Caco-2 (cell line): ENCODE measurements at places on chromosomes 16 and 17. TPM values are rescaled to one million over a fixed set of nuclear protein-coding genes. Genes with fewer than 3 reads are reported as not detected.

DNA sequence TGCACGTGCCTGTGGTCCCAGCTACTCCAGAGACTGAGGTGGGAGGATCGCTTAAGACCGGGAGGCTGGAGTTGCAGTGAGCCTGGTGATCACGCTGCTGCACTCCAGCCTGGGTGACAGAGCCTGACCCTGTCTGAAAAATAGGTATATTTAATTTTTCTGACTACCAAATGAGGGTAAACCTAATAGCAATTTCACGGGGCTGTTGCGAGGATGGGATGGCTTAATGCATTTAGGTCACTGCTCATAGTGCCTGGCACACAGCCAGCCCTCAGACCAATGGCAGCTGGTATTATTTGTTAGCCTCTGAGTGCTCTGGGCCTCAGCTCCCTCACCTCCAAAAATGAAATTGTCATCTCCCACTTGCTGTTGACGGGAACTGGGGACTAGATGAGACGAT lies 5.9 kb upstream of the CDIP1 start:
- H3K4me1 ChIP-seq, result no peaks in the 10 kb centered on the region
- H3K27ac ChIP-seq, result no peak overlapping the region
- DNase-seq, result no peak
- H3K27me3 ChIP-seq, result no peaks in the 10 kb centered on the region

DNA sequence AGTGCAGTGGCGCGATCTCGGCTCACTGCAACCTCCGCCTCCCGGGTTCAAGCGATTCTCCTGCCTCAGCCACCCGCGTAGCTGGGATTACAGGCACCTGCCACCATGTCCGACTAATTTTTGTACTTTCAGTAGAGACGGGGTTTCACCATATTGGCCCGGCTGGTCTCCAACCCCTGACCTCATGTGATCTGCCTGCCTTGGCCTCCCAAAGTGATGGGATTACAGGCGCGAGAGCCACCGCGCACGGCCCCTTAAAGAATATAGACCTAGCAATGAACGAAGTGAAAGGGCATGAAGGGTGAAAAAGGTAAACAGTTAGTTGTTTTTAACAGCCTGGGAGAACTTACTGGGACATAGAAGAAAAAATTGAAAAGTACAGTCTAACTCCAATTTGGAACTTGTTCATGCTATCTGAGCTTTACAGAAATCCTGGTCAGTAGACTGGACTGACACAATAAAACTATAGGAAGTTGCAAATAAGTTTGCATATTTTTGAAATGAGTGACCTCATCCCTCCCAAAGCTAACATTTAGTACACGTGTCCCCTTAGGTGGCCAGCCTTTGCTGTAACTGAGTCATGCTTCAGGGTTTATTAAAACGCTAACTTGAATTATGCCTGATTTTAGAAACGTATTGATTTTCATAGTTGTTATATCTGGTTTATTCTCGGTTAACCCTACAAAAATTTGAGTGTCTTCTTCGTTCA lies 1.8 kb downstream of the COG1 start:
- peaks cover 7% of the 10 kb centered on the region for H3K36me3 ChIP-seq
- no peak overlapping the region for H3K27ac ChIP-seq
- DNase-seq, result no peak
- no peaks in the 10 kb centered on the region; the same call in 1 of the 2 replicates for H3K4me1 ChIP-seq
- no peaks in the 10 kb centered on the region for H3K27me3 ChIP-seq

CD300E gene
- not detected in 2 replicates for total RNA-seq

GRCh38 chr16:69935278-69935711 lies 15.8 kb upstream of the CLEC18A start:
- no peak overlapping the region for H3K4me3 ChIP-seq
- H3K36me3 ChIP-seq, result peaks cover 3% of the 10 kb centered on the region
- no peaks in the 10 kb centered on the region for H3K4me1 ChIP-seq
- no peaks in the 10 kb centered on the region for H3K27me3 ChIP-seq

- peaks cover 22% of the 10 kb centered on the region for H3K4me1 ChIP-seq
- no peak overlapping the region for H3K4me3 ChIP-seq
- H3K27ac ChIP-seq, result no peak overlapping the region
- H3K27me3 ChIP-seq, result no peaks in the 10 kb centered on the region
- H3K36me3 ChIP-seq, result 0 out of 2 replicates have a peak, but pooled peaks cover 2% of the 10 kb centered on the region
These were observed 123.7 kb downstream of the ABCC1 start for GRCh38 chr16:16073001-16073545.

STH gene
- total RNA-seq, result not detected in 2 replicates

- H3K27ac ChIP-seq, result no peak overlapping the region
- H3K4me3 ChIP-seq, result no peak overlapping the region
- H3K4me1 ChIP-seq, result no peaks in the 10 kb centered on the region
- DNase-seq, result no peak
- no peaks in the 10 kb centered on the region for H3K27me3 ChIP-seq
- no peaks in the 10 kb centered on the region for H3K36me3 ChIP-seq
These were observed 109.5 kb upstream of the EEF2KMT start for GRCh38 chr16:5207001-5207523.

GRCh38 chr17:54848368-54848987 lies 52.2 kb upstream of the TOM1L1 start:
- H3K4me1 ChIP-seq, result no peaks in the 10 kb centered on the region
- no peak for DNase-seq
- peak overlapping the region; percentile 18 for H3K27ac ChIP-seq
- no peaks in the 10 kb centered on the region for H3K27me3 ChIP-seq
- no peaks in the 10 kb centered on the region for H3K36me3 ChIP-seq
- H3K4me3 ChIP-seq, result no peak overlapping the region

- H3K4me3 ChIP-seq, result no peak overlapping the region
- no peaks in the 10 kb centered on the region; the same call in 1 of the 2 replicates for H3K27me3 ChIP-seq
- no peaks in the 10 kb centered on the region for H3K4me1 ChIP-seq
- DNase-seq, result no peak
- no peak overlapping the region for H3K27ac ChIP-seq
- no peaks in the 10 kb centered on the region for H3K36me3 ChIP-seq
These were observed 88.3 kb upstream of the CCL1 start for GRCh38 chr17:34451313-34451712.

MEFV gene
- not detected in 2 replicates for total RNA-seq

DNA sequence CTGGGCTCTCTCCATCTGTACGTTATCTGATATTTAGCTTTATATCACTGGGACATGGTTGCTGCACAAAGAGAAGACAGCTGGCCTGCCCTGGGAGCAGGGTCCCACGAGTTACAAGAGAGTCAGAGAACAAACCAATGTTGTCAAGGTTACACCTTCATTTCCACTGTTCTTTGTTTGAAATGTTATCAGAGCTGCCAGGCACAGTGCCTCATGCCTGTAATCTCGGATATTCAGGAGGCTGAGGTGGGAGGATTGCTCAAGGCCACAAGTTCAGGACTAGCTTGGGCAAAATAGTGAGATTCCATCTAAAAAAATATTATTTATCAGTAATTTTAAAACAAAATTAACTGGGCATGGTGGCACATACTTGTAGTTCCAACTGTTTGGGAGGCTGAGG lies 34.6 kb downstream of the ATP6V0A1 start:
- H3K27ac ChIP-seq, result no peak overlapping the region
- H3K4me1 ChIP-seq, result no peaks in the 10 kb centered on the region

PIK3R5 gene
- not detected in 2 replicates for total RNA-seq

- no peak for DNase-seq
- no peak overlapping the region for H3K4me3 ChIP-seq
- no peaks in the 10 kb centered on the region for H3K4me1 ChIP-seq
- H3K27ac ChIP-seq, result no peak overlapping the region
- no peaks in the 10 kb centered on the region for H3K36me3 ChIP-seq
- no peaks in the 10 kb centered on the region for H3K27me3 ChIP-seq
These were observed 179.4 kb upstream of the IRX6 start for GRCh38 chr16:55144651-55145050.

DNA sequence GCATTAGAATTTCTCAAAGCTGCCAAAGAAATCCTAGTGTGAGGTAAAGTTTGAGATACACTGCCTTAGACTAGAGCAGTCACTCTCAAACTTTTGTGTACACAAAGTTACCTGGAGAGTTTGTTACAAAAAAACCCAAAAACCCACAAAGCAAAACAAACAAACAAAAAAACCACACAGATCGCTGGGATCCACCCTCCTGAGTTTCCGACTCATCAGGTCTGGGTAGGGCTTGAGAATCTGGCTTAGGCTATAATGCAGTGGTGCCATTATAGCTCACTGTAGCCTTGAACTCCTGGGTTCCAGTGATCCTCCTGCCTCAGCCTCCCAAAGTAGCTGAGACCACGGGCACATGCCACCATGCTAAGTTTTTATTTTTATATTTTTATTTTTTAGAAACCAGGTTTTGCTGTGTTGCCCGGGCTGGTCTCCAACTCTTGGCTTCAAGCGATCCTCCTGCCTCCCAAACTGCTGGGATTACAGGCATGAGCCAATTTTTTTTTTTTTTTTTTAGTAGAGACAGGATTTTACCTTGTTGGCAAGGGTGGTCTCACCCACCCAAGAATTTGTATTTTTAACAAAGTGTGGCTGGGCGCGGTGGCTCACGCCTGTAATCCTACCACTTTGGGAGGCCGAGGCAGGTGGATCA lies 22.3 kb upstream of the SMG1 start:
- H3K27ac ChIP-seq, result no peak overlapping the region
- H3K4me3 ChIP-seq, result no peak overlapping the region
- no peaks in the 10 kb centered on the region for H3K27me3 ChIP-seq
- H3K4me1 ChIP-seq, result no peaks in the 10 kb centered on the region
- DNase-seq, result no peak

DCXR gene
- total RNA-seq, result 197 and 208 TPM in 2 replicates

NPIPB9 gene
- total RNA-seq, result 0.45 and 0.77 TPM in 2 replicates

LRRC45 gene
- total RNA-seq, result 33.2 and 38.2 TPM in 2 replicates

GRCh38 chr17:7511108-7511507 lies 26.9 kb downstream of the POLR2A start:
- no peaks in the 10 kb centered on the region for H3K4me1 ChIP-seq
- DNase-seq, result no peak
- no peak overlapping the region for H3K27ac ChIP-seq
- no peaks in the 10 kb centered on the region for H3K27me3 ChIP-seq

DNA sequence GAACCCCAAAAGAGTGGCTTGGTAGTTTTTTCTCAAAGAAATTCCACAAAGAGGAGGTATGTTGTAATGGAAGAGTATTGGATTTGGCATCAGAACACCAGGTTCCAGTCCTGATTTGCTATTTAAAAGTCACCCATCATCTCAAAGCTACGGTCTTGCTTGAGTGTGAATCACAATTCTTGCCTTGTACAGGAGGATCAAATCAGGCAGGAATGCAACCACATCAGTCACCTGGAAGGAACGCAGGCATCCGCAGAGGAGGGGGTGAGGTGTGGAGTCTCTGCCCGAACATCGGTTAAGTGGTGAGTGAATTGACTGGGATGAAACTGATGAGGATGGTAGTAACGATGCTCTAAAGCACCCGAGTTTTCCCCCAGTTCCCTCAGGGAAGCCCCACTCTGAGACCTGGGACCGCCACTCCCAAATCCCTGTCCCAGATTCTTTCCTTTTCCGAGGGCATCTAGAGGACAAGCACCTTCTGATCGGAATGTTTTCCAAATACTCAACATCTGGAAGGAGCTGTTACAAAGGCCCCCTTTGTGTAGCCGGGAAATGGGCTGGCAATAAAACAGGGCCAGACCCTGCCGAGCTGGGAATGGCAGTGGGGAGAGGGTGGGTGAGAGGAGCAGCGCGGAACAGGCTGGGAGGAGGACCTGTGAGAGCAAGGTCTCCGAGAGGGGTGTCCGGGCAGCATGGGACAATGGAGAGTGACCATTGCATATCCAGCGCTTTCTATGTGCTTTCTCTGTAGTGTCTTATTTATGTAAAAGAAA lies 469.6 kb downstream of the SLC39A11 start:
- H3K36me3 ChIP-seq, result no peaks in the 10 kb centered on the region
- peaks cover 6% of the 10 kb centered on the region for H3K4me1 ChIP-seq
- H3K27ac ChIP-seq, result no peak overlapping the region
- H3K27me3 ChIP-seq, result no peaks in the 10 kb centered on the region
- no peak for DNase-seq

FBXW10B gene
- total RNA-seq, result not detected in 2 replicates

DNA sequence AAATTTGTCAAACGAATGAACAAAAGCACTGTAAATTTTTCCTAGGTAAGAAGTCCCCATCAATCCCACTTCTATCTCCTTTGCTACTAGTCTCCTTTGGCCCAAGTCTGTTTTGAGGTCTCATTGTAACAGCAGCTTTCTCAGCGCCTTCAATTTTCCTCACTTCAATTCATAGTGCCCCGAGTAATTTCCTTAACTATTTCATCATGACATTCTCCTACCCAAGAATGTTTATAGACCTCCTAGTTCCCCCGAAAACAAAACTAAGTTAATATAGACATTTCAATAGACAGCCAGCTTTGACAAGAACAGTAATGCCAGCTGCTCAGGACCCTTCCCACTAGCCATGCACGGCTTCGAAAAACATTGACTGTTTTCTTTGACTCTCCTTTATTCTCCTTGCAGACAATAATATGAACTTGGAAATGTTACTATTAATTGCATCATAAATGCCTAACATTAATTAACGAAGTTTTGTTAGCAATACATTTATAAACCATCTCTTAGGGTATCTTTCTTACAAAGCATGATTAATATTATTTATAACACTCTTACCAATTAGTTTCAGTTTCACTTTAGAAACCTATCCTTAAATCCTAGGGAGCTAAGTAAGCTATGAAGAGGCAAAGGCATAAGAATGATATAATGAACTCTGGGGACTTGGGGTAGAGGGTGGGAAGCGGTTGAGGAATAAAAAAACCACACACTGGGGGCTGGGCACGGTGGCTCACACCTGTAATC lies 22.8 kb downstream of the GLG1 start:
- DNase-seq, result no peak
- H3K4me1 ChIP-seq, result peaks cover 17% of the 10 kb centered on the region
- no peak overlapping the region for H3K4me3 ChIP-seq
- H3K27ac ChIP-seq, result peak overlapping the region; percentile 39
- no peaks in the 10 kb centered on the region for H3K36me3 ChIP-seq

PERCC1 gene
- 2.0 and 2.1 TPM in 2 replicates for total RNA-seq

- H3K27me3 ChIP-seq, result no peaks in the 10 kb centered on the region
- H3K4me3 ChIP-seq, result no peak overlapping the region
- DNase-seq, result peak; percentile 13
- peaks cover 69% of the 10 kb centered on the region for H3K4me1 ChIP-seq
These were observed 4.5 kb downstream of the ABCC3 start for GRCh38 chr17:50638966-50639713.

KRTAP2-3 gene
- total RNA-seq, result 3.7 and 4.9 TPM in 2 replicates

- H3K27ac ChIP-seq, result no peak overlapping the region
- no peaks in the 10 kb centered on the region for H3K36me3 ChIP-seq
- H3K4me1 ChIP-seq, result no peaks in the 10 kb centered on the region
- H3K4me3 ChIP-seq, result no peak overlapping the region
- no peak for DNase-seq
These were observed 47.0 kb downstream of the SKAP1 start for GRCh38 chr17:48382989-48383388.

GRCh38 chr17:31216031-31216751 lies 80.8 kb downstream of the OMG start:
- no peak overlapping the region for H3K4me3 ChIP-seq
- no peak overlapping the region for H3K27ac ChIP-seq
- H3K4me1 ChIP-seq, result no peaks in the 10 kb centered on the region
- DNase-seq, result peak; percentile 24
- H3K36me3 ChIP-seq, result no peaks in the 10 kb centered on the region; the same call in 1 of the 2 replicates

VASN gene
- total RNA-seq, result 2.7 and 2.8 TPM in 2 replicates
